Peyer's patch (tissue), 4 donors: ENCODE measurements at places on chromosomes 7 and 10. TPM values are rescaled to one million over a fixed set of nuclear protein-coding genes. Genes with fewer than 3 reads are reported as not detected.

The ENTPD1 gene
- 17.0 TPM for total RNA-seq

The HK1 gene
- total RNA-seq, result 12.5 TPM

The SBDS gene
- total RNA-seq, result 111 TPM

The PRTFDC1 gene
- 3.4 TPM for total RNA-seq

The CHAT gene
- 3.4 TPM for total RNA-seq

The ADIRF gene
- 401 TPM for total RNA-seq

The LRRC61 gene
- 19.3 TPM for total RNA-seq

The HMX2 gene
- total RNA-seq, result 1.0 TPM
